ENCODE measurements at places on chromosomes 7 and 10. TPM values are rescaled to one million over a fixed set of nuclear protein-coding genes. Genes with fewer than 3 reads are reported as not detected.

GRCh38 chr10:36880898-36881297, 244.5 kb upstream of the ANKRD30A start:
- H3K36me3 ChIP-seq: no peaks in the 10 kb centered on the region
- no peak overlapping the region for H3K4me3 ChIP-seq
- H3K27ac ChIP-seq: no peak overlapping the region
- H3K4me1 ChIP-seq: no peaks in the 10 kb centered on the region
- no peaks in the 10 kb centered on the region for H3K27me3 ChIP-seq
- no peak for DNase-seq

- H3K27me3 ChIP-seq: no peaks in the 10 kb centered on the region
- no peak for DNase-seq
- no peaks in the 10 kb centered on the region for H3K36me3 ChIP-seq
- H3K4me3 ChIP-seq: no peak overlapping the region
- no peak overlapping the region for H3K27ac ChIP-seq
- H3K4me1 ChIP-seq: no peaks in the 10 kb centered on the region
Measured at GRCh38 chr10:51204066-51204465, 129.8 kb downstream of the PRKG1 start.

The CFAP58 gene
- 0.29 TPM for total RNA-seq

- no peak overlapping the region for H3K27ac ChIP-seq
- no peak overlapping the region for H3K4me3 ChIP-seq
- H3K36me3 ChIP-seq: no peaks in the 10 kb centered on the region
Measured at GRCh38 chr7:21942955-21943354, 2.7 kb downstream of the CDCA7L start.

The COA1 gene
- total RNA-seq: 41.5 TPM

The PLCE1 gene
- total RNA-seq: 6.9 TPM

DNA sequence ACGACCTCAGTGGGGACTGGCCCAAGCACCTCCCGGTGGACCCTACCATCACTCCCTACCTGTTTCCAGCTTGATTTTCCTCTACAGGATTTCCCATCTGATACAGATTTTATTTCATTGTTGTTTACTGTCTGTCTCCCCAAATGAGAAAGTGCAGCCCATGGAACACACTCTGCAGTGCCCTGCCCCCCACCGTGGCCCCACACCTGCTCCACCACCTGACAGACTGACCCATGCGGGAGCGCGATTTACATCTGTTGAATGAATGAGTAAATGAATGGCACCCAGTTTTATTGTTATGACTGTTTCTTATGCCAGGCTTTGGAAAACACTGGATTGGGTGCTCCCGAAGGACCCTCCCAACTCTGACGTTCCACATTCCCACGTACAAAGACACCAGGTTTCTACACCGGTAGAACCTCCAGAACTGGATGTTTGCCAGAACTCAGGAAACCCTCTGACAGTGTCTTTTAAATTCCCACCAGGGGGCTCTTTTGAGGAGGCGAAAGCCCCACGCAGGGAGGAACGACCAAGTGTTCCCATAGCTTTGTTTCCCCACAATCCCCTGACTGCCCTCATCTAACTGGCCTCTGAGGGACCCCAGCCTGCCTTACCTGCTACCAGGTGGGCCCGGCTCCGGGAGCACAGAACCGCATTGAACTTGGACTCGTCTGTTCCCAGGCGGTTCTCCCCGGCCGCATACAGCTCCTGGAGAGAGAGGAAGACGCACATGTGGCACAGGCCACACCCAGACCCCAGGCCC, 29.0 kb downstream of the PLAC9 start:
- peaks cover 9% of the 10 kb centered on the region for H3K4me1 ChIP-seq
- no peak overlapping the region for H3K4me3 ChIP-seq
- no peaks in the 10 kb centered on the region for H3K27me3 ChIP-seq

DNA sequence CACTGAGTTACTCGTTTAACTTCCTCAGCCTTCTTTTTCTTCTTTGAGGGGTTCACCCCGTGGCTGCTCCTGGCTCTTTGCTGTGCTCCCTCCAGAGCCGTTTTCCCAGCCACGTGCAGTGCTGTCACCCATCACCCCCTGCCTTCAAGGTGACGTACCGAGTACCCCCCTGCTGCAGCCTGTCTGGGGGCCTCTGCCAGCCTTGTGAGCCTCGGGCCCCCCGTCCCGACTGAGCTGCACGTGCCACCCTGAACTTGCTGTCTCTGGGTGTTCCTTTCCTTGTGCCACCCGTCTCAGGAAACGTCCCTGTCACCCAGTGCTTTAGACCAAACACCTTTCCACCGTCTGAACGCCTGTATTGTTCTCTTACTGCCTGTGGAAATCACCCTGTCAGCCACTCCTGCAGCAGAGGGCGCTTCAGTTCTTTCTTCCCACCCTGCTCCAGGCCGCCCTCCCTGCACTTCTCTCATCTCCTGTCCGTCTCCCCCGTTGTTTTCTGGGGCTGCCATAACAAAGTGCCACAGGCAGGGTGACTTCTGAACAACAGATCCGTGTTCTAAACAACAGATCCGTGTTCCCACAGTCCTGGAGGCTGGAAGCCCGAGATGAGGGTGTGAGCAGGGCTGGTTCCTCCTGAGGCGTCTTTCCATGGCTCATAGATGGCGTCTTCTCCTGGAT, 44.6 kb downstream of the WDR37 start:
- H3K36me3 ChIP-seq: peaks cover 99% of the 10 kb centered on the region
- H3K4me1 ChIP-seq: no peaks in the 10 kb centered on the region
- no peak overlapping the region for H3K4me3 ChIP-seq
- H3K27ac ChIP-seq: no peak overlapping the region
- no peak for DNase-seq
- H3K27me3 ChIP-seq: no peaks in the 10 kb centered on the region

DNA sequence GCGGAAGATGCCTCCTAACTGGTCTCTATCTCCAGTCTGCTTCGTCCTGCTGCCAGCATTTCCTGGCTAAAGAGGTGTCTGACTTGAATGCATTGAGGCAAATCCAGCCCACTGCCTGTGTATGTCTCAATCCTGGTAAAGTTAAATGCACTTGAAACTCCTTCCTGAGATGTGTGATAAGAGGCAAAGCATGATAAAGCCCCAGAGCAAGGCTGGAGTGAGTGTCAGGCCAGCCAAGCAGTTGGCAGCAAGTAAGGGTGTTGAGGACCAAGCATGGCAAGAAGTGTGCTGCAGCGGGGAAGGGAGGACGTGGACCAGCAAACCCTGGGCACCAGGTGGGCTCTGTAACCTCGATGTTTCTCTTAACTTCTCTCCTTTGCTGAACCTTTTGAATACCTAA, 29.1 kb downstream of the LRRC18 start:
- no peak overlapping the region for H3K4me3 ChIP-seq
- H3K27ac ChIP-seq: no peak overlapping the region
- no peaks in the 10 kb centered on the region for H3K27me3 ChIP-seq

The NOS3 gene
- 21.8 TPM for total RNA-seq

The ANXA11 gene
- 298 TPM for total RNA-seq

GRCh38 chr10:30116041-30116491, 56.7 kb upstream of the JCAD start:
- H3K27ac ChIP-seq: no peak overlapping the region
- H3K4me1 ChIP-seq: no peaks in the 10 kb centered on the region

GRCh38 chr10:74114041-74114448, 36.6 kb downstream of the AP3M1 start:
- H3K36me3 ChIP-seq: no peaks in the 10 kb centered on the region
- H3K27ac ChIP-seq: no peak overlapping the region
- no peak for DNase-seq
- H3K4me1 ChIP-seq: peaks cover 2% of the 10 kb centered on the region
- H3K27me3 ChIP-seq: no peaks in the 10 kb centered on the region
- H3K4me3 ChIP-seq: no peak overlapping the region

- DNase-seq: no peak
- peaks cover 37% of the 10 kb centered on the region for H3K4me1 ChIP-seq
- H3K27me3 ChIP-seq: no peaks in the 10 kb centered on the region
- no peaks in the 10 kb centered on the region for H3K36me3 ChIP-seq
- no peak overlapping the region for H3K4me3 ChIP-seq
Measured at GRCh38 chr7:22586101-22586785, 86.3 kb upstream of the STEAP1B start.

GRCh38 chr10:121310151-121310711, 288.0 kb downstream of the FGFR2 start:
- no peaks in the 10 kb centered on the region for H3K36me3 ChIP-seq
- H3K27me3 ChIP-seq: no peaks in the 10 kb centered on the region
- no peaks in the 10 kb centered on the region for H3K4me1 ChIP-seq
- no peak for DNase-seq

- H3K36me3 ChIP-seq: no peaks in the 10 kb centered on the region
- no peaks in the 10 kb centered on the region for H3K4me1 ChIP-seq
- no peaks in the 10 kb centered on the region for H3K27me3 ChIP-seq
- no peak overlapping the region for H3K27ac ChIP-seq
- DNase-seq: no peak
- no peak overlapping the region for H3K4me3 ChIP-seq
Measured at GRCh38 chr10:33783557-33783956, 449.1 kb upstream of the NRP1 start.

The OPN1SW gene
- not detected for total RNA-seq

DNA sequence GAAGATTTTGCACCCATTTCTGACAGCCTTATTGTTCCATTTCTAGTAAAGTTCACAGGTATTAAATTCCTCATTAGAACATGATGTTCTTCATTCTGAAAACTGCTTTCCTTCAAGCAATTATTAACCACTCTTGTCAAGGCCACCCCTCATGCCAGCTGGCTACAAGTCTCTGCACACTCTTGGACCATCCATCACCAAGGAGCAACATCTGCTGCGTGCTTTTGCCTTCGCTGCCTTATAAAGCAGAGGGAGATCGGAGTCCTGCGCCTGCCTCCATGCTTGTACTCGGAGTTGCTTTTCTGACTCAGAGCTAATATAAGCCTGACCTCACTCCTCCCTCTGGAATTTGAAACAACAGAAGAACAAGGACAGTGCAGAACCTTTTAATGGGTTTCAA, 529.9 kb upstream of the DPP6 start:
- no peaks in the 10 kb centered on the region for H3K4me1 ChIP-seq
- no peaks in the 10 kb centered on the region for H3K27me3 ChIP-seq
- H3K4me3 ChIP-seq: no peak overlapping the region
- H3K36me3 ChIP-seq: no peaks in the 10 kb centered on the region
- DNase-seq: no peak

All from left lung (tissue), 14 donors.